Prostate gland (tissue), 2 donors: ENCODE measurements at places on chromosomes 6 and 20. TPM values are rescaled to one million over a fixed set of nuclear protein-coding genes. Genes with fewer than 3 reads are reported as not detected.
A peak's percentile ranks its signal among the peaks of the same experiment; 100 is the strongest.

DNA sequence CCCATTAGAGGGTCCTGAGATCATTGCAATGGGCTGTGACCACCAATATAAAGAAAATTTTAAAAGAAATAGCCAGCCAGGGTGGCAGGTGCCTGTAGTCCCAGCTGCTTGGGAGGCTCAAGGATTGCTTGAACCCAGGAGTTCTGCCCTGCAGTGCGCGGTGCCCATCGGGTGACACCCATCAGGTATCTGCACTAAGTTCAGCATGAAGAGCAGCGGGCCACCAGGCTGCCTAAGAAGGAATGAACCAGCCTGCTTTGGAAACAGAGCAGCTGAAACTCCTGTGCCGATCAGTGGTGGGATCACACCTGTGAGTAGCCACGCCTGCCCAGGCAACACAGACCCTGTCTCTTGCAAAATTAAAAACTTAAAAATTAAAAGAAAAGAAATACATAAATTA, 102.5 kb upstream of the FOXC1 start:
- no peak for DNase-seq

DNA sequence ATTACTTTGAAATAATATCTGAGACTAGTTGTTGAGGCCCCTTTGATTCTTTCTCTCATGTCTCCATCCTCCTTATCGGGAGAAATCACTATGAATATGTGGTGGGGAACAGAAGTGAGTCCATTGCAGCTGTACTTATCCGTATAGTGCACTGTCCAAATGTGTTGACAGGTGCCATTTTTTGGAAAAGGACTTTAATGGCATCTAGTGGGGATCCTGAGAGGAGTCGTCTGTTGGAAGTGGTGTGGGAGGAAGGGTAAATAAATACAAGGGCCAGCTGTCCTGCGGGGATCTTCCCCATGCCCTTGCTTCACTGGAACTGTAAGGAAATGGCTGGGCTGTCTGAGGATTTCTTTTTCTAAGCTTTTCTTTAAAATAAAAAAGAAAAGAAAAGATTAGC, 19.4 kb downstream of the TPX2 start:
- DNase-seq = no peak

GRCh38 chr6:153662982-153663381, 376.1 kb upstream of the OPRM1 start:
- DNase-seq = no peak

GRCh38 chr6:20770773-20771172, 236.5 kb downstream of the CDKAL1 start:
- DNase-seq = no peak

- no peak for DNase-seq
Measured at GRCh38 chr6:37878150-37878710, 58.7 kb downstream of the ZFAND3 start.

- no peak for DNase-seq
Measured at GRCh38 chr6:74510878-74511277, 695.0 kb downstream of the COL12A1 start.

- no peak for DNase-seq
Measured at GRCh38 chr6:16267428-16268263, 29.3 kb downstream of the GMPR start.

GRCh38 chr6:54698974-54699373, 147.6 kb upstream of the FAM83B start:
- DNase-seq = no peak

GRCh38 chr6:112366695-112367553, 19.8 kb downstream of the RFPL4B start:
- no peak for DNase-seq

The STK4 gene
- 14.4 TPM for total RNA-seq

DNA sequence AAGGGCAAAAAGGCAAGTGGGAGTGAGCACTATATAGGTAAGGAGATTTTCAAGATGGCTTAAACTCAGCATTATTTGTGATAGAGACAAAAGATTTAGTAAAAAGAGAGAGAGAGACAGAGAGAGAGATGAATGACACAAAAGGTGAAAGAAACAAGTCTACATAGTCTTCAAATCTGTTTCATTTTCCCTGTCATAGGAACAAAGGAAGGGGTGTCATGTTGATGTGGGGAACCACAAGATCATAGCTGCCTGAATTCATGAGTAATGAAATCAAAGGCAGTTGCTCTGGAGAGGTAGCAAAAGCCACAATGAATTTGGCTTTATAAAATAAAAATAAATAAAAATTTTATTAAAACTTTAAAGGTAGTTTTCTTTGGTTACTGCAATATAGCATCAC, 67.2 kb upstream of the PHIP start:
- DNase-seq = no peak

- no peak for DNase-seq
Measured at GRCh38 chr6:140567466-140567865, 1193.0 kb upstream of the CITED2 start.

GRCh38 chr6:89079511-89080234, 878 bp upstream of the PNRC1 start:
- peak; percentile 62 for DNase-seq

- peak; percentile 34 for DNase-seq
Measured at GRCh38 chr6:111604259-111605099, 1.2 kb downstream of the TRAF3IP2 start.

DNA sequence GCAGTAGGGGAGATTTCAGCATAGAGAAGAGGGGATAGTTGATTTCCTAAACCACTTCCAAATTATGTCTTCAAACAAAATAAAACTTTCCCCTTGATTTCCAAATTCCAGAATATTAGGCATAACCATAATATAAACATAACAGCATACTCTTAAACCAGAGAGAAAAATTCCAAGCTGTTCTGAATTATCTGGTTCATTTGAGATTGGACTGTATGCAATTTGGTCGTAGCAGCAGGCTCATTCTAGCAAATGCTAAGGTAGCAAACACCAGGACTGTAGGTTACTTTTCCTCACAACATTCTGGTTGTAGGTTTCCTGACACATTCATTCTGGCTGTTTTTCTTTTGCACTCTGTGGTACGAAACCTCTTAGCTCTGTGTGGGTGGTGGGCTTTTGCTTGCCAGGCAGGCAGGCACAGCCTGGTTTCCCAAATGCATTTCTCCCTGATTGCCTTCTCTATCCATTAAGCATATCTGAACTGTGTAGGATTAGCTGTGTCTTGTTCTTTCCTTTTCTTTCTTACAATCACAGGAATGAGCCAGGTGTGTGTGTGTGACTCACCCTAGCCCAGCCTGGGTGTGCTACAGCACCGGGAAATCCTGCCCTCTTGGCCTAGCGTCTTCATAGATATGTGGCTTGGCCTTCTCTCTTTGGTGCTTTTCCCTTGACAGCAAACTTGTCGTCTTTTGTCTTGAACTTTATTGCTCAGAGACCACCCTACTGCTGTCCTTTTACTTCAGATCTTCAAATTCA, 77.1 kb downstream of the JARID2 start:
- DNase-seq = no peak

The GSTA3 gene
- 20.2 TPM for total RNA-seq

- no peak for DNase-seq
Measured at GRCh38 chr20:48758206-48758820, 69.5 kb downstream of the PREX1 start.

The ZNF165 gene
- total RNA-seq = 1.3 TPM

DNA sequence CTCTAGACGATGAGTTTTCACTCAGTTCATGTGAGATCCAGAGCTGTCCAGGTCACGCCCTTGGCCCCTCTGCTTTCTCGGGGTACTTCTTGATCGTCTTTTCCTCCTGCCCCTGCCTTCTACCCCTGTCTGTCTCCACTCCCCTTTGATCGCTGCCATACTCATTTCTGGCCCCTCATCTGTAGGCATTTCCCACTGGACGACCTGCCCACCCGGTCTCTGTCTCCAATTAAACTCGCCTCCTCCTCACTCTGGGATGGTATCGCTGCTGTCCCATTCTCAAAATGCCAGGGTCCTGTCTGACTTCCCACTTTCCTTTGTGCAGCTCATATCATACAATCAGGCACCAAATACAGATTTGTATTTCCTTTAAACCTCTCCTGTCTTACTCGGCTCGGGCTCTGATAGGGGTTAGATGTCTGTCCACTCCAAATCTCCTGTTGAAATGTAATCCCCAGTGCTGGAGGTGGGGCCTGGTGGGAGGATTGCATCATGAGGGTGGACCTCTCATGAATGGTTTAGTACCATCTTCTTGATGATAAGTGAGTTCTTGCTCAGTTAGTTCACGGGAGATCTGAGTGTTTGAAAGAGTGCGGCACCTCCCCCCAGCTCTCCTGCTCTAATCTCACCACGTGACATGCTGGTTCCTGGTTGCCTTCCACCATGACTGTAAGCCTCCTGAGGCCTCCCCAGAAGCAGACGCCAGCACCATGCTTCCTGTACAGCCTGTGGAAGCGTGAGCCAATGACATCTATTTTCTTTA, 3.5 kb upstream of the SYNJ2 start:
- no peak for DNase-seq

- no peak for DNase-seq
Measured at GRCh38 chr20:56925831-56926170, 296.7 kb downstream of the TFAP2C start.

GRCh38 chr6:158049055-158050028, 67.7 kb downstream of the SYNJ2 start:
- DNase-seq = no peak

DNA sequence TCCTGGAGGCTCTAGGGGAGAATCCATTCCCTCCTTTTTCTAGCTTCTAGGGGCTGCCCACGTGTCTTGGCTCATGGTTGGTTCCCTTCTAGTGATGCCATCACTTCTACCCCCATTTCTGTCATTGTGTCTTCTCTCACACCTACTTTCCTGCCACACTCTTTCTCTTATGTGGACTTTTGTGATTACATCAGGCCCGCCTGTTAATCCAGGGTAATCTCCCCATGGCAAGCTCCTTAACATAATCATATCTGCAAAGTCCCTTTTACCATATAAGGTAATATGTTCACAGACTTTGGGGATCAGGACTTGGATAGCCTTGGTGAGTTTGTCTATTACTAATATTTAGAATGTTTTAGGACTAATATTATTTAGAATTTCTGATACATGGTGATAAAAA, 111.9 kb downstream of the DNAH8 start:
- DNase-seq = no peak

DNA sequence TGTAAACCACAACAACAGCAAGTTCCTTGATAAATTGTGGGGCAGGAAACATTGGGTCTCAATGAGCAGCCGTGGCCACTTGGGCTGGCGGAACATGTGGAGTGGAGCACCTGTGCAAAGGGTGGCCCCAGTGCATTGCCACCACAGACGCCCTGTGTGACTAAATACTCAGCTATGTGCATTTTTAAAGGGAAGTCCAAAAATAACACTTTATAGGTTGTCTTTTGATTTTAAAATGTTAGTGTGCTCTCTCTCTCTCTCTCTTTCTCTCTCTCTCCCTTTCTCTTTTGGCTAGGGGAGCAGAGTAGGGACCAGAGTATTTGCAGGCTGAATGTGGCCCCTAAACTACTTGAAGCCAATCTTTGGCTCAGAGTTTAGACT, 236.3 kb downstream of the BCAS1 start:
- DNase-seq = no peak

DNA sequence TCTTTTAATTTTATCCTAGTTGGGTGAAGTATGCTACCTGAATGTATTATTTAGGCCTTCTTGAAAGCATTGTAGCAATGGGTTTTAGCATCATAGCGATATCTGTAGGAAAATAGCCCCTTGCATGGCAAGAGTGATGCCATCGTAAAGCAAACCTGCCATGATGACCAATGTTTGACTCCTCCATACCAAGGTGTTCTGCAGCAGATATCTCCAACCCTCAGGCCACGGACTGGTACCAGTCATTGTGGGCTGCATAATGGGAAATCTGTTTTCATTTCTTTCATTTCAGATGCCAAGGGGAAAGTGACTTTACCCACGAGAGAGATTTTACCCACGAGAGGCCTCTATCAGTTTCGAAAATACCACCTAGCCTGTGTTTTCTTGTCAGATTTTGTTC, 6.2 kb downstream of the TXLNB start:
- DNase-seq = no peak

- DNase-seq = no peak
Measured at GRCh38 chr20:64080013-64080812, at the start of gene OPRL1. Gene OPRL1 (plus strand): TSS chr20:64080082. CDS start chr20:64092721, 12,639 bp downstream.

The LTV1 gene
- 14.4 TPM for total RNA-seq

GRCh38 chr6:73898599-73898998, 202.6 kb downstream of the CD109 start:
- DNase-seq = no peak

- peak; percentile 41 for DNase-seq
Measured at GRCh38 chr6:53300656-53301551, 47.8 kb downstream of the ELOVL5 start.

The TMEM170B gene
- 5.7 TPM for total RNA-seq

The DEFB110 gene
- not detected for total RNA-seq

DNA sequence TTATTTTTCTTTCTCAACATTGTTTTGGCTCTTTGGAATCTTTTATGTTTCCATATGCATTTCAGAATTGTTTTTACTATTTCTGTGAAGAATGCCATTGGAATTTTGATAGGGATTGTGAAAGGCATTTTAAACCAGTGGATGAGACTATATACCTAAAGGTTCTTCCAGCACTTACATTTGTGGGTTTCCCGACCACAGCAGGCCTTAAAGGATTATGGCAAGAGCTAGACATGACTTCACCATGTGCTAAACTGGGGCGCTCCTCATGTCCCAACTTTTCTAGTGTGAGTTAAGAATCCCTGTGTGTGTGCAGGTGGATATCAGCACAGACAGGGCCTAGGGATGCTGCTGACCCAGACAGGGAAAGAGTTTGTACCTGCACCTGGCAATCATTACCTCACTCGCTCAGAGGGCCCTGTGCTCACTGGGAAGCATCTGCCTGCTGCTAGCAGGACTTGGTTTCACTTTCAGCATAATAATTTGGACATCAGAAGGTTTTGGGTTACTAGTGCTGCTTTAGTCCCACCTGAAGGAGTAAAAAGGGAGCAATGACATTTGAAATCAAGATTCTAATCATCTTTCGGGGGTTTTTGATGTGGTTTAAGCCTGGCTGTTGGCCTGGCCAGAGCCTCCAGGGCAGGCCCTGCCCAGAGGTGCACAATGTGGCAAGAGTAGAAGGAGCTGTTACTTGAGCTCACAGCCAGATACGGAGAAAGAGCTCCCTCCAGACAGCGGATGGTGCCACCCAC, 137.1 kb downstream of the CDC5L start:
- no peak for DNase-seq

The MAP7 gene
- 35.1 TPM for total RNA-seq

The SPTLC3 gene
- 24.5 TPM for total RNA-seq

The FNDC11 gene
- total RNA-seq = 1.8 TPM
